Heart right ventricle (tissue), 16 donors: ENCODE measurements at places on chromosomes 12 and 14. TPM values are rescaled to one million over a fixed set of nuclear protein-coding genes. Genes with fewer than 3 reads are reported as not detected.

GRCh38 chr12:100141666-100141997, 1.0 kb downstream of the BLTP3B start:
- peak; percentile 33 for DNase-seq

DNA sequence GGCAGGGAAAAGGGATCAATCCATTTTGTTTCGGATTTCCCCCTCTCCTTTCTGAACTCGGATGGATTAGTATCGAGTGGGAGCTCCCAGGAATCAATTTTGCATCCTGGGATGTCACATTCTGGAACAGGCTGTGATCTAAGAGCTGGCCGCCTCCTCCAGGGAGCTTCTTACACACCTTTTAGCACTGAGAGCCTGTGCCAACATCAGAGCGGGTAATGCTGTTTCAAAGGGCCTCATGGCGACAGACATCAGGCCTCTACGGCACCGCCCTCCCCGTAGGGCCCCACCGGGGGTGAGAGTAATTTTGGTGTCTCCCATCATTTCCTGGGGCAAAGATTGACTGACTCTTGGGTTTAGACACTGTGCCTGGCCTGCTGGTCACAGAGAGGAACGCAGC, 2.7 kb downstream of the GALNT9 start:
- DNase-seq = no peak

- no peak for DNase-seq
Observed at GRCh38 chr12:6662602-6662905, 365 bp downstream of the ING4 start.

DNA sequence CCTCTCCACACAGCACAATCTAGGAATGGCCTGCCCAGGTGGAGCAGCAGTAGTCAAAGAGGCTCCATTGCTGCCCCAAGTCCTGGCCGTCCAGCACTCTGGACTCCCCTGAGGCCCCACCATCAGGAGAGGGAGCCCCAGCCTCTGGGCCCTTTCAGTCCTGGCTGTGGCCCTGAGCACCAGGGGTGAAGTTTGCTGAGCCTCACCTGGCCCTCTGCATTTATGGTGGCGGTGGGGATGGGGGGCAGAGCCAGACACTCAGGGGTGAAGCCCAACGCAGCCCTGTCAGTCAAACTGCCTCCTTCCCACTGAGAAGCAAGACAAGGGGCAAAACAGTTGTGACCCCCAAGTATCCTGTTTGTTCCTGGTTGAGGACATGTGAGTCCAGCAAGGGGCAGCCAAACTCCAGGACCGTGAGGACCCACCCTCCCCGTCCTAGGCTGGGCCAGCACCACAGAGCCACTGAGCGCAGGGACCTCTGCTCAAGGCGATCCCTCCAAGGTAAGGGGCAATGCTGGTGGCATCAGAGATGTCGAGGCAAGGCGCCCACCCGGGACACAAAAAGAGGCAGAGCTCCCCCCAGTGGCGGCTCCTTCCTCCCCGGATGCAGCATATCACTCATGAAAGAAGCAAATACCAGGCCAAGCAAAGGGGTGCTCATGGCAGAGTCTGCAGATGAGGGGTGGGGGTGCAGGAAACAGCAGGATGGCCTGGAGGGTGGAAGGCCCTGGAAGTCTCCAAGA, 4.8 kb upstream of the AMN start:
- peak; percentile 49 for DNase-seq

DNA sequence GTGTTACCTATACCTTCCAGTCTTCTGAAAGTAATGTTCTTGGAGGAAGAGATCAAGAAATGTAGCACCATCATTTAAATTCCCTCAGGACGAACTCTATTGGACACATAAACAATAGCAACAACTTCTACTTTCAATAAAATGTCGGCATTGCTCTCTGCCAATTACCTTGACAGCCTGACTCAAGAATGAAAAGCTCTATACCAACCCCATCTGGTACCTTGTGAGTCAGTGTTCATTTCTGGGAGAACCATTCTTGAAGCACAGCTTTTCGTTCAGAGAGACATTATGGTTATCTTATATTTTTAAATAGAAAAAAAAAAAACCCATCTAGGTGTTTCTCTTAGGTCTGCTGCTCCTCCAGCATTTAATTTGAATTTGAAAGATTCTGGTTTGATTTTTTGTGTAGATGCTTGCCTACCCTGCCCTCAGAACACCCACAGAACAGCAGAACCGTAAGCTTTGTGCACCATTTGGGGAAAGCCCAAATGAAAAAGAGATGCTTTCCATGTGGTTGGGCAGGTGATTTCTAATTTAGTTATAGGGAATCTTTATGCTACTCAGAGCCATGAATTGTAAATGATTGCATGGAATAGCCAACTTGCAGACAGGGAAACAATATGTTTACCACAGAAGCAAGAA, 156.0 kb downstream of the SAMD4A start:
- no peak for DNase-seq

DNA sequence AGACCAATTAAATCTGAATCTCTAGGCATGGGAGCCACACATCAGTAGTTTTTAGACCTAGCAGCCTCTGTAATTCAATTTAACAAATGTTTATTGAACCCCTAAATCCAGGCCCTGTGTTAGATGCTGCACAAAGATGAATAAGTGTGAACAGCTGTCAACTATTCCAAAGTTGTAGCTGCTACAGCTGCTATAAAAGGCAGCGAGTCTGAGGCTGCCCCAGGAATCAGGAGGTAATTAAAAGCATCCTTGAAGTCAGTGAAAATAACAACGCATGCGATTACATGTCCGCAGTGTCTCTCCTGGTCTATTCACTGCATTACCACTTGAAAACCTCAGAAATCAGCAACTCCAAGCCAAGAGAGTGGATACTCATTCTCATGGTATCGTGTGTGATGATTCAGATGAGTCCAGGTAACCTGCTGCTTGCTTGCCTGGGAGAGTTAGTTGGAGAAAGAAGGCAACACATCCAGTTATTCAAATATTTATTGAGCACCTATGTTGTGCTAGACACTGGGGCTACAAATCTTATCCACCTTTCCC, 34.9 kb upstream of the DDHD1 start:
- DNase-seq = no peak

DNA sequence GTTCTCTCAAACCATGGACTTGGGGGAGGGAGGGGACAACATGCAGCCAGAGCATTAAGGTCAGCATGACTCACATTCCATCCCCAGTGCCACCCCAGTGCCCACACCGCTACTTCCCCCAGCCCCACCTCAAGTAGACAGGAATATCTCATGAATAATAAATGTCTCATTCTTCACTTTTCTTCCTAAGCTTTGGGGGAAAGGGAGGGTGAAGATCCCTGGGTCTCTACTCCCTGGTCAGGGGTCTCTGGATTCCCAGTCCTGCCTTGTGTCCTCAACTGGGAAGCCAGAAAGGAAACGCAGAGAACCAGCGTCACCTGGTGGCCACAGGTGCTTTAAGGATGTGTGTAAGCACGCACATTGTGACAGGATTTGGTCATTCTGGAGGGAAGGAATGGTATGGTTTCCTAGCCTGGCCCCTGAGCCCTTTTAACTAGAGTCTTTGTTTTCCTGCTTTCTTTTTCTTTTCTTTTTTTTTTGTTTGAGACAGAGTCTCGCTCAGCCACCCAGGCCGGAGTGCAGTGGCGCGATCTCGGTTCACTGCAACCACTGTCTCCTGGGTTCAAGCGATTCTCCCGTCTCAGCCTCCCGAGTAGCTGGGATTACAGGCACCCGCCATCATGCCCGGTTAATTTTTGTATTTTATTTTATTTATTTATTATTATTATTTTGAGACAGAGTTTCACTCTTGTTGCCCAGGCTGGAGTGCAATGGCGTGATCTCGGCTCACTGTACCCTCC, 3.4 kb downstream of the GPR84 start:
- peak; percentile 73 for DNase-seq

GRCh38 chr12:2475984-2476383, 318.8 kb upstream of the FKBP4 start:
- no peak for DNase-seq

- no peak for DNase-seq
Observed at GRCh38 chr14:101001311-101002069, 98.0 kb upstream of the RTL1 start.

DNA sequence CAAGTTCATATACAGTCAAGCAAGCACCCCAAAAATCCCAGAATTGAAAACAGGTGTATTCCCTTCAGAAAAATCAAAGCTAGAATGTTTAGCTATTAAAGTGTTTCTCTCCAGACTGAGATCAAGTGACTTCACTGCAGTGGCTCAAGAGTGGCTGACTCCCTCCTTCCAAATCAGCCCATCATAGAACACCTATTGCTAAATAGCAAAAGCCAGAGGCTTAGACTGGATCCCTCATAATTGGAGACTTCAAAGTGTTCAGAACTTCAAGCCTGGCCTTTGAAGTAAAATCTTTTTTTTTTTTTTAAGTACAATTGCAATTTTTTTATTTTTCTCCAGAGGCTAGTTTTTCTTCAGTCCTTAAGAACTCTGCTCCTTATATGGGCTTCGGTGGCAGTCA, 50.0 kb upstream of the CERS5 start:
- DNase-seq = no peak

DNA sequence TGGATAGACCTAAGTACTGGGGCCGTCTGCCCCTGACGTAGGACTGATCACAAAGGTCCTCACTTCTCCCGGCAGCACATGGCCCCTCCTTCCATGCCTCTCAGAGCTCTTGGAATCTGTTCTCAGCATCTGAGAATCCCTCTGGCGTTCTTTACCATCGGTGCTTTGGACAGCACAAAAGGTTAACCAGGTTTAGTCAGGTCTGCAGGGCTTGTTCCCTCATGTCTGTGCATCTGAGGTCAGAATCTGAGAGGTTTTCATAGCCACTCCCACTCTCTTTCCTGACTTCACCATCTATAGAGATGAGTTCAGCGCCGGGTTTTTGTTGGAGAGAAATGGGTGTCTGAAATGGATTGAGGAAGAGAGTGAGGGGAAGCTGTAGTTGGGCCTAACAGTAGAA, 130.0 kb upstream of the ARHGAP5 start:
- no peak for DNase-seq

DNA sequence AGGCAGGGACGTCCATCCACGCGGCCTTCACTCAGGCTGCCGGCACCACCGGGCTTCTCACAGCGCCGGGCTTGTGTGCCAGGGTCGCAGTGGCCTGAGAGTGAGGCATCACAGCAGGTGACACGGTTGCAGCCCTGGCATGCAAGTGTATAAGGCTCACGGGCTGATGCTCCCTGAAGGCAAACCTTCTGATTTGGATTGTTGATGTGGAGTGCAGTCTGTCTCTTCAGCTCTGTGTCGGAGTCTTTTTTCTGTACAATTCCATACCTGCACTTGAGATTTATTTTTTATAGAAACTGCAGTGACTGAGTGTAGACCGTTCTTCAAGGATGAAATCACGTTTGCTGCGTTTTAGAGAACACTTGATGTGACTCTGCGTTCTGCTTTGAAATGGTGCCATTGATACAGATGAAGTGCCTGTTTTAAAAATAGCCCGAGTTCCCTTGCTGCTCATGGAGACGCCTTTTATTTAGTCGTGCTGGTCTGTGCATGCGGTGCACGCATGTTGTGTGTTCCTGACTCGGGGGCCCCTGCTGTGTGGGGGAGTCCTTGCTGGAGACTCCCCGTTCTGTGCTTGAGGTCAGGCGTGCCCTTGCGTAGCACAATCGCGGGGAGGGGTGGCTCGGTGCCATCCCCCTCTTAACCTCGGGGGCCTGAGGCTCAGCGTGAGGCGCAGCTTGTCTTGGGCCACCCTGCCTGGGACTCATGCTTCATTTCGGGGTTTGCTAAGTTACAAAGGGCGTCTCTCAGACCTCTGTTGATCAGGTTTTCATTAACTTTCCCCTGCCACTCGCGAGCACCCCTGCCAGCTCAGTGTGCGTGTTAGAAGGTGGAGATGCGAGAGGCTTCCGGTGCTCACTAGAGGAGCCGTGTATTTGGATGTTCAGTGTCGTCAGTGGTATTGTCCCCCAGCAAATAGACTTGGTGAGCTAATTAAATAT, 21.6 kb upstream of the AMN start:
- DNase-seq = no peak

- peak; percentile 29 for DNase-seq
Observed at GRCh38 chr12:64256166-64256800, 34.2 kb upstream of the KICS2 start.

DNA sequence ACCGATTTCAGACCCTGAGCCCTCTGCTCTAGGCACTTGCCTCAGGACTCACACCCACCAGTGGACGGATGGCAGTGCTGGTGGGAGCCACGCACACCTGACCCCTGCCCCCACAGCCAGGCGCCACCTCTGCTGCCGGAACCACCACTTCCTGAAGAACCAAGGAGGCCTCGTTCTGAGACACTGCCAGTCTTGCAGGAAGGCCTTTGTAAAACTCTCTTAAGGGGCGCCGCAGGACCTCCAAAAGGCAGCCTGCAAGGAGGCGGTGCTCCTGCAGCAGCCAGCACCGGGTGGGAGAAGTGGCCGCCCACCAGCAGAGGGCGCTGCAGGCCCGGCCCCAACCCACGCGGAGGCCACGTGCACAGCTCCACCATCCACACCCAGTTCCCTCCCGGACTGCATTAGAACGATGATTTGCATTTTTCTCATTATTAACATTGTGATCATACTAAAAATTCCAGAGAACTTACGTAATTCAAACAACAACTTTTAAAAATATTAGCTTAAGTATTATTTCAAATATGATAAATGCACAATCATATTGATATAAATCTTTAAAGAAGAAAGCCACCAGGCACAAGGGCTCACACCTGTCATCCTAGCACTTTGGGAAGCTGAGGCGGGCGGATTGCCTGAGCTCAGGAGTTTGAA, 12.8 kb downstream of the STX2 start:
- peak; percentile 52 for DNase-seq

GRCh38 chr14:42929806-42930480, 1323.3 kb downstream of the LRFN5 start:
- no peak for DNase-seq

DNA sequence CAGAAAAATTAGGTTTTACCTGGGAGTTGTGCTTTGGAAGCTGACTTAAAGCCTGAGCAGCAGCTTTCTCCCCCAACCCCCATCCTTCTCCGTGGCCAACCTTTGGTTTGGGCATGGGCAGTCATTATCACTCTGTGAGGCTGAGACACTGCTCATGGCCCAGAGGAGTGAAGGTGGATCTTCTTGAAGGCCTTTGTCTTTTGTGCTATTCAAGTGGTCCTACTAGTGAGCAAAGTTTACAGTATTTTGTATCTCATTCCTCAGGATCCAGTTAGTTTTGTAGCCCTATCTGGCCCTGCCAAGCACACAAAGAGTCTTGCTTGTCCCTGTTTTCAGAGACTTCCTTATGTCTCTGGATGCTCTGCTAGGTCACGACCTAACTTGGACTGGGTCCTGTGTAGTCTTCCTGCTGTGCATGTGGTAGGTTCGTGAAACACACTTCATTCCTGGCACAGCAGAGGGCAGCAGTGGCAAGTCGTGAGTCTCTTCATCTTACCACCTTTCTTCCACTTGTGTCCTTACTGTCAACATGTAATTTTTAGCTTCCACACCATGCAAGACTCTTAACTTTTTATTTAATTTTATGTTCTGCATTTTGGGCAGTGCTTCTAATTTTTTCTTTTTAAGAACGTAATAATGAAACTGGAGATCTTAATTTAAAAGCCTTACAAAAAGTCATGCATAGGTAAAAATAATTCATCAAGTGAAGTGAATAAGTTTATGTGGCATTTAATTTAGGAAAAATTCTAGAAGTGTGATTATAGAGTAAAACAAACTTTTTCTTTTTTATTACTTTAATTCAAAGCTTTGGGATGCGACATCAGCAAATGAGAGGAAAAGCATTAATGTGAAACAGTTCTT, 53.7 kb downstream of the APAF1 start:
- DNase-seq = peak; percentile 44

Gene ENDOU
- 0.31 TPM for total RNA-seq

Gene FZD10
- not detected for total RNA-seq

Gene TCHP
- 11.0 TPM for total RNA-seq

Gene HSPB8
- 481 TPM for total RNA-seq

Gene P2RX7
- 1.3 TPM for total RNA-seq

Gene HOXC13
- not detected for total RNA-seq
